ENCODE measurements at places on chromosomes 3 and 15.

DNA sequence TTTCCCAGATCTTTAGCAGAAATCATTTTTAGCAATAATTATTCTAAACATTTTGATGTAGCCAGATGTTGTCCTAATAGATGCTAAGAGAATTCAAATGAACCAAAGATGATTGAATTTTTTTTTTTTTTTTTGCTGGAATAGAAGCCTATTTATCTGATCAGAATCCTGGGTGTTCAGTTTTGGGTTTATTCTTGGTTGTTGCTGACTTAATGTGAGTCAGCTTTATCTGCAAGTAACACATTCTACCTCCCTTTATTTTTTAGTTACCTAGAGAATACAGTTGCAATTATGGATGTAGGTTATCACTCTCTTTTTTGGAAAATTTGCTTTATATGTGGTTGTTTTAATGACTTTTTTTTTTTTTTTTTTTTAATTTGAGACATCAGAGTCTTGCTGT, 6.4 kb downstream of the CEP97 start:
- no peak for DNase-seq

- DNase-seq, result no peak
Observed at GRCh38 chr3:161548301-161548700, 51.7 kb downstream of the OTOL1 start.

- no peak for DNase-seq
Observed at GRCh38 chr3:195766671-195767070, 45.1 kb downstream of the MUC4 start.

DNA sequence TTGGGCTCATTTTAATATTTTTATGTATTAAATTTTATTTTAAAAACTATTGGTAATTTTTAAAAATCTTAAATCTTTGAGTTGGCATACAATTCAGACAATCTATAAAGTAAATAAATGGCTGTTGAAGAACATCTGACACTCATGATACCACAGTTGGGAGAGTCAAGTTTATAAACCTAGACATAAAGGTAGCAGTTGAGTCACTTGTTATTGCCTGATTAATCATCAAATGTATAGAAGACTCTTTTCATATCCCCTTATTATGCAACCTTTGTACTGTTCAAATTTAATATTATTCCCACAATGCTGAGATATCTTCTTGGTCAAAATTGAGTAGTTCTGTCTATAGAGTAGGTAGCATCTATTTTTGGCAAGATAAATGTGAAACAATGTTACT, 19.6 kb downstream of the PAQR9 start:
- DNase-seq, result no peak

DNA sequence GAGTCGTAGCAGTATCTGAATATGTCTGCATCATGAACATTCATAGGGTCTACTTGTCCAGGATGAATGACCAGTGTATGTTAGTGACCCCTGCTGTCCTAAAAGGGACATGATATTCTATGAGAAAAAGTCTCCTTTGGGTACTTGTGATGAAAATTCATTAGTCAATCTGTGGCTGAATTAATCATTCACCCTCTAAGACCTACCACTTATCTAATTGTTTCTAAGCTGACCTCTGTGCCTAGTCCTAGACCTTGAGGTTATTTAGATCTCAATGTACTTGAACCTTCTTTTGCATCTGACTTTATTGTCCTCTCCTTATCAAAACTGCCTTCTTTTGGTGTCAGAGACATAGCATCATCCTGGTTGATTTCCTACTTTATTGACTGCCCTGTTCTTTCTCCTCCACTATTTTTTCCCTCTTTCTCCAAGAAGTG, 799.3 kb downstream of the DIPK2A start:
- peak; percentile 15 for DNase-seq

DNA sequence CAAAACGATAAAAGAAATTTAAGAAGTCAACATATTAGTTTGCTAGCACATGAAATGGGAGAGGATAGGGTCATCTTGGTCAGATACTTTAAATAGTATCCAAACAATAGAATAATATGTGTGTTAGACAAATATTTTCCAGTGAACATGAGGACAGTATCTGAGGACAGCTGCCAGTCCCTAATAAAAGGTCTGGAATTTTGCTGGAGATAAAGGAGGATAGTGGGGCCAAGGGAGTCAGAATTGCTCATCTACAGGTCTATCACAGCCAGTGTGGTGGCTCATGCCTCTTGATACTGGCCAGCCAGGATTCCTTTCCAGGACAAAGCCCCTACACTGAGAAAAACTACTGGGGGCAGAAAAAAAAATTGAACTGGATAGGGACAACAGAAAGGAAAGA, 74.0 kb downstream of the HERC1 start:
- DNase-seq, result no peak

GRCh38 chr15:42444415-42445063, 46.4 kb downstream of the ZNF106 start:
- DNase-seq, result no peak

DNA sequence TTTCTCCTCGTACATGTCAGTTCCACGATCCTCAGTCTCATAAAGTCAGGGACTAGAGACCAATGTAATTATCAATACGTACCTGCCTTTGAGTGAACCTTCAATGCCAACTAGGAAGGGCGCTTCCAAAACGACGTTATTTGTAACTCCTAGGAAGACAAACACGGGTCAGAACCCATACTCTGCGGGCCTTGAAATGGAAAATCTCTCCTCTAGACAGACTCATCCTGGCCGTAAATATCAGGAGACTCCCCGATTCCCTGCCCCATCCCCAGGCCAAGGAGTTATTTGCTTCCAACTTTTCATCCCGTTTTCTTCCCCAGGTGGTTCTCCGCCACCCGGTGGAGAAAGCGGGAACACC, 578 bp downstream of the OIP5 start:
- peak; percentile 43 for DNase-seq

GRCh38 chr15:64121614-64122013, 25.8 kb downstream of the SNX1 start:
- DNase-seq, result no peak

DNA sequence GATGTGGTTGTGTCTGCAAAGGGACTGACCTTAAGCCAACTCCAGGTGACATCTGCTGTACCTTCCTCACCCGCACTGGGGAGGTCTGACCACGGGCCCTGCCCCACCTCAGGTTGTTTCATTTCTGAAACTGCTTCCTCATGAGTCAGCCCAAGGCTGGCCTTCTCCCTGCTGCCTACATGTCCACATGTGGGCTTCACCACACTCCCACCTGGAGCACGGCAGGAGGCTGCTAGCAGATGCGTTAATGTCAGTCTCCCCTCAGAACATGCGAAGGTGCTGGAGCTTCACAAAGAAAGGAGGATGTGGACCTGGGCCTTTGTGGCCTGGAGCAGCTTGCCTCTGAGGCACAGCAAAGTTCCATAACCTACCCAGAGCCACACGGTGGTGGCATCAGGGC, 69.4 kb upstream of the PLXNA1 start:
- no peak for DNase-seq

DNA sequence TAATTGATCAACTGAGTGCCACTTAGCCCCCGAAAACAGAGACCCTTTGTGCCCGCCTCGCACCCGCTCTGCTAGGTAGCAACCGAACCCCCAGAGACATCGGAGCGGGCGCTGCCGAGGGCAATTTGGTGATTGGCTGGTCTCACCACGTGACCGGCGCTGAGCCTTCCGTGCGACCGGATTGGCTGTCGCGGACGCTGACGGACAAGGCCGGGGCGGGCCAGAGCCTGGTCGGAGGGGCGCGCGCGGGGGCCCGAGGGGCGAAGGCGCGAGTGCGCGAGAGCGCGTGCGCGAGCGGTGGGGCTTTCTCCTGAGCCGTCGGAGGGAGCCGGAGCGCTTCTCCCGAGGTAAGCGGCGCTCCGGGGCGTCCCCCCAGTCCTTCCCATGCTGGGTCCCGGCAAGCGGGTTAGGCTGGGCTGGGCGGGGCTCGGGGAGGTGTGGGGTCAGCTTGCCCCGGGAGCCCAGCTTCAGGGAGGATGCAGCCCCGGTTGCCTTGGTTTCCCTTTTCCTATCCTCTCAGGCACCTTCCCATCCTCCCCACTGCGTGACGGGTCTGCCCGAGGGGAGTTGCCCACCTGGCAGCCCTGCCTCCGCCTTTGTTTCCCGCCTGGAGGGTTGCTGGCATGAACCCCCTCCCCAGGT, at the start of gene TMEM108:
Gene TMEM108, plus strand, starts transcription at position 303 of the 642 bp plus-strand sequence.
- DNase-seq, result no peak

DNA sequence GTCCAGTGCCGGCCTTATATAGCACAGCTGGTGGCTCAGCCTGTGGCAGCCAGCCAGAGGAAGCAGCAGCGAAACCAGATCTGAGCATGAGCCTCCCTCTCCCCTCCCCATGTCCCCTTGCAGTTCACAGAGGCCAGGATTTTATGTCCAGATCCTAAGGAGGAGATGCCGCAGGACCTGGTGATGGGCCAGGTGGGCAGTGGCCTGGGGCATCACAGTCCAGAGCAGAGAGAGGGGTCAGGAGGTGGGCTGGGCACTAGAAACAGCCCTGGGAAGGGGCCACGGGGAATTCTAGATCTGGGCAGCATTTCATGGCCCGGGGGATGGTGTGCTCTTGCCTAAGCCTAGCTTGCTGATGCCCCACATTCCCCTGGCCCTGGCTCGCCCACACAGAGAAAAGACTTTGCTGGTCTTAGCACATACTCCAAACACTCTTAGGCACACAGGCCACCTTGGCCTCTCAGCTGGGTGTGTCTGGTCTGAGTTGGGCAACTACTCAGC, 259 bp upstream of the CILP start:
- DNase-seq, result no peak

GRCh38 chr3:11705049-11705448, 61.3 kb upstream of the VGLL4 start:
- DNase-seq, result no peak

- DNase-seq, result no peak
Observed at GRCh38 chr3:132090921-132091320, 56.1 kb upstream of the CPNE4 start.

- no peak for DNase-seq
Observed at GRCh38 chr3:187943677-187944389, 198.6 kb upstream of the BCL6 start.

DNA sequence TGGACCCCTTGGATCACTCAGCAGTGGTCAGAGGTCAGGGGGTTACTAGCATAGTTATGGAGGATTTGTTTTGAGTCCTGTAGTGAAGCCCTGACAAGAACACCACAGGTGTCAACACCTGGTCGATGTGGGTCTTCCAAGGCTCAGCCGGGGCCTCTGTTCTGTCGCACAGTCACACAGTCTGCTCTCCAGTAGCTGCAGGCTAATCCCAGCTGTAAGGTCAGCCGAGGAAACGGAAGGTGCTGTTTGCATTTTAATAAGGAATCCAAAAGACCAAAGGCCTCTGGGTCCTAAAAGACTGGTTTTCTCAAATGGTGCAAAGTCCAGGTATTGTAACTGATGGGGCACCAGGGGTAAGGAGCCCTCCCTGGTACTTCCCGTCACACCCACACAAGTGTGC, 71.7 kb downstream of the RPLP1 start:
- DNase-seq, result no peak

GRCh38 chr3:159950156-159950898, 38.3 kb upstream of the IL12A start:
- DNase-seq, result no peak

- DNase-seq, result no peak
Observed at GRCh38 chr3:167493244-167493643, 19.4 kb upstream of the SERPINI2 start.

- DNase-seq, result no peak
Observed at GRCh38 chr3:194333981-194334320, 17.2 kb downstream of the CPN2 start.

DNA sequence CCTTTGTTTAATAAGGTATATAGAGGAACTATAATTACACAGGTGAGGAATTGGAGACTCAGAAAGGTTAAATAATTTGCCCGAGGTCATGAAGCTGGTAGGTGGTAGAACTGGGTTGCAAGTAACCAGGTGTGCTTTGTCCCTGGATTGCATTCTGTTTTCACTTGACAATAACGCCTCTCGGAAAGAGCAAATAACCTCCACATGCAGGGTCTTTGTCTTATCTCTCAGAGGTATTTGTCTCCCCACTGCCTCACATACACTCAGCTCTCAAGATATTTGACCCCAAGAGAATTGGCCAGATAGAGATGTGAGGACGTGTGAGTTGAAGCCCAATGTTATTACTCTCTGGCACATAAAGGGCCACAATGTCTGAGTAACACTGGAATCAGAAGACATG, 320.9 kb upstream of the ONECUT1 start:
- DNase-seq, result no peak

DNA sequence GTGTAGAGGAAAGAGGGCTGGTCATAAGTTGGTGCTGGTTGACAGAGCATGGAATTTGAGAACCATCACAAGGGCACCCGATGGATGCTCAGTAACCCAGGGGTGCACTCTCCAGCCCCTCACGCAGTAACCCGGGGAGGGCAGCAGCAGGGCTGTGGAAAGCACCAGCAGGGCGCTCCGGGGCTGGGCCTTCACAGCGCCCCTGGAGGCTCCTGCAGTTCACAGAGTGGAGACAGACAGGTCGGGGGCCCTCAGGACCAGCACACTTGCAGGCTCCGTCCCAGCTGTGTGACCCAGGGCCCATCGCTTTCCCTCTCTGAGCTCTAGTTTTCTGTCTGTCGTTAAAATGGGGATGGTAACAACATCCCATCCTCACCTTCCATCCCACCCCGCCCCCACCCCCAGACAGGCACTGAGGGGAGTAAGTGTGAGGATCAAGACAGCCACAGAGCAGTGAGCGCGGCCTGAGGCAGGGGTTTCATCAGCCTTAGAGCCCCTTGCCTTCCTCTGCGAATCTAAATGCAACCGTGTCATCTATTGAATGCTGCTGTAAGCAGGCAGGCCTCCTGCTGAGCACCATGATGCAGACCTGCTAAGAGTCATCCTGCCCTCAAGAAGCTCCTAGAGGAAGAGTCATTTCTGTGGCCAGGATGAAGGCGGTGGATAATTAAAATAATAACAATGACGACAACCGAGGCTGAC, 90.2 kb upstream of the LINGO1 start:
- DNase-seq, result no peak

DNA sequence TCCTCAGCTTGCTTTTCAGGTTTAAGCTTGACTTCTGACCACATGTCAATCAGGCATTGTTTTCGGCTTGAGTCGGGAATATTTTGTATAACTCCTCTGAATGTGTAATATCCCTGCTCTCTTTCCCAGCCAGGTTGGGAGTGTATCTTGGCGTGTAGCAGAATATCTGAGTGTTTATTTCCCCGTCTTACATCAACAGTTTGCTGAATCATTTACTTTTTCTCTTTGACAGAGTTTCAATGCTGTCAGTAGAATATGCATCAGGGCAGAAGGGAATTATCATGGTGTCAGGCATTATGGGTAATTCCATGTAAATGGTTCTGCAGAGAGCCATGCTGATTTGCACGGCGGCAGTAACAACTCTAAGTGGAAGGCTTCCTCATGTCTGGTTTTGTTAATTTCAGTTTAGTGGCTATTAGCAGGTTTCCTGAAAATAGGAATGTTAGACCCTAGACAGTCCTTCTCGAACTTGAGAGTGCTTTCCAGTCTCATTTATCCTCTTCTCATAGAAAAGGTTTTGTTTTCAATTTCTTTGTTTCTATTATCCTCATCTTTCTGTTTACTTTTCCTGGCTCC, 566.3 kb downstream of the AGBL1 start:
- no peak for DNase-seq

DNA sequence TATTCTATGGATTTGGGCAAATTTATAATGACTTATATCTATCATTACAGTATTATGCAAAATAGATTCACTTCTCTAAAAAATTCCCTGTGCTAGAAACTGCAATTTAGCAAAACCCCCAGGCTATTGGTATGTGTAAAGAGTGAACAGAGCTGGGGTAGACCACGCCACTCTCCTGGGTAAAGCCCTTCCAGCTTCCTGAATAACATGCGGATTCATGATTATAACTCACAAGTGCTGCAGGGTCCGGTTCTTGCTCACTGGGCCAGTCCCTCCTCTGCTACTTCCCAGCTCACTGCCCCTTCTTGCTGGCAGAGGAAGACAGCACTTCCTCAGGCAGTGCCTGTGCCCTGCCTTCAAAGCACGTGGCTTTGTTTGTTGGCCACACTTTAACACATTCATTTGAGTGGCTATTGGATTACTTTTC, 4.1 kb downstream of the CD80 start:
- no peak for DNase-seq

GRCh38 chr3:76997733-76998132, 42.2 kb upstream of the ROBO2 start:
- no peak for DNase-seq

Data from HS-27A (cell line).